ENCODE measurements at places on chromosomes 4 and X.

DNA sequence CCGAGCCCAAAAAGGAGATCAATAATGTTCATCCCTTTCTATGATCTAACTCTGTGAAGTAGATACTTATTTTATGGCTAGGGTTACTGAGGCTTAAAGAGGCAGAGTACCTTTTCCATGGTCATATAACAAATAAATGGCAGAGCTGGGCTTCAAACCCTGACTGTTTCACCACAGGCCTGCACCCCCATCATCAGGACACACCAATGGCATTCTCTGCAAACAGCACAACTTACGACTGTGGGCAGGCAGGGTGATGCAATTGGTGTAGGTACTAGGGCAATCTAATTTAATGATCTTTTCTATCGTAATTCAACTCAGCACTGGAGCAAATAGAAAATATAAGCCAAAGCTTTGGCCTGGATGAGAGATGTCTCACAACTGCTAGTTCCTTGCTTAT lies 118.8 kb upstream of the CBR4 start:
- DNase-seq: no peak

- DNase-seq: peak; percentile 52
Measured at GRCh38 chrX:110748256-110748806, 47.3 kb downstream of the CHRDL1 start.

- no peak for DNase-seq
Measured at GRCh38 chr4:1109898-1110506, 3.4 kb downstream of the RNF212 start.

GRCh38 chr4:78551420-78552351 lies at the start of gene ANXA3:
Gene ANXA3, plus strand, starts transcription at chr4:78551770. Its CDS starts 2,704 bp downstream, at chr4:78554474.
- no peak for DNase-seq

GRCh38 chr4:158667651-158668198 lies 4.0 kb downstream of the C4orf46 start:
- no peak for DNase-seq

DNA sequence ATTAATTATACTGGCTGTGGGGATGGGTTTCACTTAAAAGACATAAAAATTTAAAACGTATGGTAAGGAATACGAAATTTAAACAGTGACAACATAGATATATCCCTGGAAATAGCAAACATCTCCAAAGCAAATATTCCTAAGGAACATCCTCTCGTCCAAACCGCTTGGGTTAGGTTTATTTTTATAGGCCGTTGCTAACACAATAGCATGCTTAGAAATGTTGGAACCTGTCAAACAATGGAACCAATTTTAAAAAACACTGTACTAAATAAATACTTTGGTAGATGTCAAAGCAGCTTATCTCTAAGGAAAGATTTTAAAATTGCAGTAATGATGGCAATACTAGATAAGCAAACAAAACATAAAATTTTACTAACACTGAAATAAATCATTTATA lies 45.4 kb downstream of the SEC24D start:
- no peak for DNase-seq

GRCh38 chr4:112060212-112060611 lies 85.0 kb upstream of the FAM241A start:
- peak; percentile 24 for DNase-seq

GRCh38 chr4:100679926-100680325 lies 162.1 kb upstream of the EMCN start:
- DNase-seq: no peak

DNA sequence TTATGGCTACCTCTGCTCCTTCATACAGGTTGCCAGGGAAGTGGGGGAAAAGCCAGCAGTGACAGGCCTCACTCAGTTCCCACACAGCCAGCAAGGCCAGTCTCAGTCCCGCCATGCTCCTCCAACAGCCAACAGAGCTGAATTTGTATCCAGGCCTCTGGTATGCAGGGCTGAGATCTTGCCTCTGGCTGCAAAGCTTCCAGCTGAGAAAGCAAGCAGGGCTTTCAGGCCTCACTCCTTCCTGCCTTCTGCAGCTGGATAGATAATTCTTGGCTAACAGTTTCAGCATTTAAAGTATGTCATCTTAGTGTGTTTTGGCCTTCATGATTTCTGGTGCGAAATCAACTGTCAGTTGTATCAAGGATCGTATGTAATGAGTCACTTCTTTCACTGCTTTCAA lies 103.6 kb downstream of the GNL3L start:
- no peak for DNase-seq

DNA sequence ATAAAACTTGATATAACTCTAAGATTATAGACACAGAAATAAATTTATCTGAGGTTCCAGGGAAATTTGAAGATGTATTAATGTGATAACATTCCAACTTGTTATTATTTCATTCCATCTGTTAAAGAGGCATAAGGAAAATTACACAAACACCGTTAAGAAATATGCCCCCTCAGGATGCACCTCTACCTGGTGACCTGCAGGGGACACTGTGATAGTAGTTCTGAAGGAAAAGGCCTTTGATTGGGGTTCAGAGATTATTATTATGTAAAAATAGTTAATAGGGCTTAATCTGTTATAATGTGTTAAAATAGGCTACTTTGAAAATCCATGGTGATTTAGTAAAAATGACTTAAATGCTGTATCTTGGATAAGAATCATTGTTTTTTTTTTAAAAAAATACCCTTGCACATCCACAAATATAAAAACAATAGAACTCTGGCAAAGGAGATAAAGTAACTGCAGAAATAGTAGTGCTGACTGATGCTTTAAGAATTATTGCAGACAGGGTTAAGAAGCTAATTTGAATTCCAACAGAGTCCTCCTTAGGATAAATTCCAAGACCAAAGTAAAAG lies 6.1 kb upstream of the ABRAXAS1 start:
- no peak for DNase-seq

DNA sequence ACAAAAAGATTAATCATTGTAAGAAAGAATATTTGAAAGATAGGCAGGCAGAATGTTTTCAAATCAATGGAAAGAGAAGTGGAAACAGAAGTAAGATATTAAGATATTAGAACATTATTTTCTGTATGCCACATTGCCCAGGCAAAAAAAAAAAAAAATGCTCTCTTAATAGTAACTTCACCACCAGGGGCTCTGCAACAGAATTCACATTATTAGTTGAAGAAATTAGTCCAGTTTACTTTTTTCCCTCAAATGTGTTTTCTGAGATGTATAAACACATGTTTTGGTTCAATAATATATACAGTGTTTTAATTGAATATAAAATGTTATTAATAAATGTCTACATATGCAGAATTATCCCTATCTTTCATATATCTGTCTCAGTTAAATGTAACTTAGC lies 78.0 kb upstream of the ADAD1 start:
- no peak for DNase-seq

DNA sequence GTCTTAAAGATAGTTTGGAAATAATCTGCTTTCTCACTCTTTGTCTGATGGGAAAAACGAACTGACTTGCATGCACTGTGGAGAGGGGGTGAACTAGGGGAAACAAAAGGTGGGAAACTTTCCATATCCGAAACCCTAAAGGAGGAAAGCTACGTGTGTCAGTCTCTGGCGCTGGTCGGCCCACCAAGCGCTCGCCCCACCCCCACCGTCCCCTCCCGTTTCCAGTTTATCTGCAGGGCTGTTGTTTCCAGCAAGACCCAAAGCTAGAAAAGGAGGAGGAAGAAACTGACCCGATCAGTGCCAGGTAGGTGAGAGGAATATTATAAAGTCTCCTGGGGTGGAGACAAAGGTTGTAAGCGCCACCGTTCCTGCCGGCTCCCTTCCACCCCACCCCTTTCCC lies 552 bp downstream of the TCEAL9 start:
- no peak for DNase-seq

DNA sequence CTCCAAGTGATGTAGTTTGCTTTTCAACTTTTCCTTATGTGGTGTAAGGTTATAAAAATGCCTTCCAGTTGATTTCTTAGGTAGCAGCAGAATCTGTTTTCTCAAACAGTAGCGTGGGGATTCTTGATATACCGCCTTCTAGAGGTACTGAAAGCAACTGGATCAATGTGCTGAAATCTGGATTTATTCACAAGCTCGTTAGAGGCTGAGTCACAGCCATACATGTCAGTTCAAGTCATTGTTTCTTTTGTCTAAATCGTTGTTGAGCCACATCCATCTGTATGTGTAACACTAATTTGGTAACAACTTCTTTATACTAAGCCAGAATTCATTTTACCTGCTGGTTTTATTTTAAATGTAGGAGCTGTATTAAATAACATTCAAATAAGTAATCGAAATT lies 200.0 kb upstream of the MAD2L1 start:
- no peak for DNase-seq

- peak; percentile 77 for DNase-seq
Measured at GRCh38 chr4:153161226-153161963, 42.8 kb upstream of the TRIM2 start.

DNA sequence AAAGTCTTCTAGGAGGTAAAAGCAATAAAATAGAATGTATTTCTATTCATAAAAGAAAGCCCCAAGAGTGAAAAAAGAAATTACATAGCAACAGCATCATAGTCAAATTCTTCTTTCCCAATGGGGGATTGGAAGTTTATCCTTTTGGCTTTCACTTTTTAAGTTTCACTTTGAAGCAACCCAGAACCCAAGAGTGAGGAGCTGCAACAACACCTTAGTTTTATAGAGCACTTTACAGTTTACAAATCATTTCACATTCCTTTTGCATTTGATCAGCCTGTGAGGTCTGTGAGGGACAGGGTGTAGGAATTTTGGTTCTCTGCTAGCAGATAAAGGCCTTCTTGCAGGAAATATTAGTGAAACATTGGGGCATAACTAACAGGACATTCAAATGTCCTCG lies 112.0 kb upstream of the NDP start:
- DNase-seq: no peak

DNA sequence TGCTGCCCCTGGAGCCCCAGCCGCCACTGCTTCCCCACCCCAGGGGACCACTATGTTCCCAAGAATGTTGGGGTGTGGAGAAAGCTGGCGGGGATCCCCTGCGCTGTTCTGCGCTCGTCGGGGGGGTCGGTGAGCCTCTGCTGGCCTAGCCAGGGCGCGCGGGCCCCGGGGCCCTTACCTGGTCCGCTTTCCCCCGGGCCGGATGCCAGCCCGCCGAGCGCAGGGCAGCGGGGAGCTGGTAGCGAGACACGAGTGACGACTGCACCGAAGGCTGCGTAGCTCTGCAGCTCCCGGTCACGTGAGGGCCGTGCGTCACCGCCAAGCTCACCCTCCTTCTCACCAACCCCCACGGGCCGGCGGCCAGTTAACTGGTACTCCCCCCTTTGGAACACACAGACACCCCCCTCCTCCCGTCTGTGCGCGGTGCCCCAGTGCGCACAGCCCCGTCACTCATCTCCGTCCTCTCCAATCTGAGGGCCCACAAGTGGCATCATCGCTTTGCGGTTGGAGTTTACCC lies at the start of gene BEX1:
TSS of gene BEX1 (minus strand) at position 254 of the 517 bp plus-strand sequence. CDS start 897 bp downstream, outside the sequence.
- peak; percentile 48 for DNase-seq

- no peak for DNase-seq
Measured at GRCh38 chr4:1382776-1383727, 23.2 kb downstream of the NKX1-1 start.

DNA sequence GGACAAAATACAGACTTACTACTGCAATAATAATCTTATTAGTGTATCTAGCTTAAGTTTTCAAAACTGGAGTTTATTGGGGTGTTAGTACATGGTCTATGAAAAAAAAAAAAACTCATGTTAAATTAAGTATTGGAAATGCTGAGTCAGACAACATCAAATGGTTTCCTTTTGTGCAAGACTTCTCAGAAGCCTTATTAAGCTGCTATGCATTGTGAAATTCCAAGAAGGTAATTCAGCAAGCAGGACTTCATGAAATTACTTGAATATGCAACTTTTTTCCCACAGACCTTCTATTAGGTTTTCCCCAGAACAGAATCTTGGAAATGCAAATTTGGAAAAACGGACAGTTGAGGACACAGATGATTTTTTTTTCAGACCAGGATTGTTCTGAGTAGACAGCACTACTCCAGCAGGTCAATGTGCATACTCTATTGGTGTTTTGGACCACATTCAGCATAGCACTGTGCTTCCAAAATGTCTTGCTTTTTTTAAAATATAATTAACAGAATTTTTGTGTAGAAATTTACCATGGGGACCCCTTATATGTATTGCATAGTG lies 568.8 kb upstream of the TENM3 start:
- no peak for DNase-seq

- DNase-seq: no peak
Measured at GRCh38 chrX:149004936-149005335, 500.2 kb downstream of the IDS start.

DNA sequence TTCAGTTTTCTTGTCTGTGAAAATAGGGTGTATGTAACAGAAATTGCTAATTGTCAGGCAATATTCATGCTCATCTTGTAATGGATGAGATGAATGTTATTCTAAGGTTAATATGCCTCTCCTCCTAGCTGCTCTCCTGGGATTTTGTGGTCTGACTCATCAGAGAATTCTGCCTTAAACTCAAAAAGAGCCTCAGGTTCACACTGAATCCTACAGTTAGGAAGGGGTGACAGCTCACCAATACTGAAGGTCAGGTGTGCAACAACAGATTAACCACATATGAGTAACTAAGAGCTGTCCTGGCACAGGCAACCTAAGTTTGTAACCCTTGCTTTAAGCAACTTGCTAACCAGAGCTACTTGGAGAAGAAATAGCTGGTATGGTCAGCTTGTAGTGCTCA lies 197.7 kb downstream of the SPATA18 start:
- no peak for DNase-seq

DNA sequence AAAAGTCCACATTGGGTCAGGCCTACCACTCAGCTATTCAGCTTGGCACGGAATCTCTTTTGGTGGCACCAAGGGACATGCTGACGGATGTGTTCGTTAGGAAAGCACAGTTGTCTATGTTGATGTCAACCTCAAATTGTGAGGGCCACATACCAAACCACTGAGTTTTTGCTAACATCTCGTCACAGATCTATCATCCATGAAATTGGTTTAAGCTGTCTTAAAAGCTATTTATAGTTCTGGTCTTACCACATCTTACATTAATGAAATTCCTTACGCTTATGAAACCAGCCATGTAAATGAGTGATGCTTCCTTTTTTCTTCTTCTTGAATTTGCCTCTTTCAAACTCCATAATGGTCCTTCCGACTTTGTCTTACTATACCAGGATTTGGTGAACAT lies 101.5 kb downstream of the MGST2 start:
- no peak for DNase-seq

DNA sequence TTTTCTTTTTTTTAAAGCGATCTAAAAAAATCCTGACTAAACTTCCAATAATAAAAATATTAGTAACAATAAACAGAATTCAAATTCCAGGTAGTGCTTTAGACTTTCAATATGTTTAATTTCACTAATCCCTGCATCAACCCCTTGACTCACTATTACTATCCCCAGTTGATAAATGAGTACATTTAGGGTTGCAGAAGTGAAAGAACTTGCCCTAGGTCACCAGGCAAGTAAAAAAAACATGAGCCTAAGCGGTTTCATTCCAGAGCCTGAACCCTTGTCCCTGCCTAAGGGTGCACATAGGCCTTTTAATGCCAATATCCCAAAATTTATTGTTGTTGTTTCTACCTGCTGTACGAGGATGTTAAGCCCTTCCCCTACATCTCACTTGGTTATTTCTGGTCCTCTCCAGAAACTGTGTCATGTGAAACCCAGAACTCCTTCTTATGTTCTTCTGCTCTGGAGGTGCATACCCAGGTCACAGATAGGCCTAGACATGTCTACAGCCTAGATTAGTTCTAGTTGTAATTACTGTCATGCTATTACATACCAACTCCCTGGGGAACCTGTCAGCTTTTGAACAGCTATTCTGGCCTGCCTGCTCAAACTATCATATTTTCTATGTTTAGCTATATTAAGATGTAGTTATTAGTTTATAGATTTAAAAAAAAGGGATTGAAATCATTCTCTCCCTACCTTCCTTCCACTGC lies 244.5 kb upstream of the PITX2 start:
- no peak for DNase-seq
